Adipocyte (in vitro differentiated cells): ENCODE measurements at places on chromosomes 4 and X.

DNA sequence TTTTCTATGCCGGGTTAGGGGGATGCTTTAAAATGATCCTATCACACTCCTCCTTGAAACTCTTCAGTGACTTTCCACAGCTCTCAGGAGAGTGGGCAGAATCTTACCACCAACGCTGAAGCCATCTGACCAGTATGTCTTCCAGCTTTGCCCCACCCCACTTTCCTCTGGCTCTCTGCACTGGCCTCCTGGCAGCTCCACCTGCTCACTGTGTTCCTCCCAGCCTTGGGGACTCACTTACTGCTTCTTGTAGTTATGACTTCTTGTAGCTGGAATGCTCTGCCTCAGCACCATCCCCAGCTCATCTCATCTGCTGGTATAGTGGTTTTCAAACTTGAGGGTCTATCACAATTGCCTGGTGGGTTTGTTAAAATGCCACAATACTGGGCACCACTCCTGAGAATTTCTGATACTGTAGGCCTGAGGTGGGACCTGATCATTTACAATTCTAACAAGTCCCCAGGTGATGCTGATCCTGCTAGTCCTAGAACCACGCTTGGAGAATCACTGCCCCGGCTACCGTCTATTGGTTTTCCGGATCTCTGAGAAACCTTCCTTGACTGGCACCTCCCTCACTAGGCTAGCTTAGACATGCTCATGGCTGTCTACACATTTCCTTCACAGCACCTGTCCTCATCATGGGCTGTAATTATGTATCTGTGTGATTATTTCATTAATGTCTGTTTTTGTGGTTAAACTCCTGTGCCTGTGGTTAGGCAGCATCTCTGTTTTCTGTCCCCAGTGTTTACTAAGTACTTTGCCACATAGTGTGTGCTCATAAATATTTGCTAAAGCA lies 152.2 kb downstream of the MGST2 start:
- no peak for DNase-seq

GRCh38 chr4:162016991-162017390 lies 146.8 kb downstream of the FSTL5 start:
- no peak for DNase-seq

DNA sequence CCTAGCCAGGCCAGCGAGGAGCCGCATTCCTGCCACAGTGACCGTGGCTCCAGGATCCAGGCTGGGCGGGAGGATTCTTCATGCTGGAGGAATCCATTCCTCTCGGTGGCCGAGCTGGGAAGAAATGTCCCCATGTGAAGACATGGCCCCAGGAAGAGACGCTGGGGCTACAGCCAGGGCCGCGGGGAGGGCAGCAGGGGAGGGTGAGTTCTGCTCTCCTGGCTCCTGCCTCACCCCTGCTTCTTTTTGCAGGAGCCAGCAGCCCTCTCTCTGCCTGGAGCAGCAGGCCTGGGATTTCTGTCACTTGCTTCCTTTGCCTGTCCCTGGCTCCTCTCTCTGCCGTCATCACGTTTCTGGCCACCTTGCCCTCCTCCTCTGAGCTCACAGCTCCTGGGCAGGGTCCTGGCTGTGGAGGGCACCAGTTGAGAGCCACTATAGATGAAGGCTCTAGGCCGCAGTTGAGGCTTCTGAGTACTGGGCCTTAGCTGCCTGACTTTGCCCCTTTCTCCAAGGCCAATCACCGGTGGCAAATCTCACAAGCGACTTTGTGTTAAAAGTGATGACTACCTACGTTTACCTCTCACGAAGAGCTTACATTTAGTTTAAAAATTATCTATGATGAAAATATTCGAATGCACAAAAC lies 48.3 kb downstream of the ENPP6 start:
- DNase-seq: no peak

GRCh38 chrX:56726605-56727004 lies 2.4 kb upstream of the NBDY start:
- DNase-seq: peak; percentile 78

DNA sequence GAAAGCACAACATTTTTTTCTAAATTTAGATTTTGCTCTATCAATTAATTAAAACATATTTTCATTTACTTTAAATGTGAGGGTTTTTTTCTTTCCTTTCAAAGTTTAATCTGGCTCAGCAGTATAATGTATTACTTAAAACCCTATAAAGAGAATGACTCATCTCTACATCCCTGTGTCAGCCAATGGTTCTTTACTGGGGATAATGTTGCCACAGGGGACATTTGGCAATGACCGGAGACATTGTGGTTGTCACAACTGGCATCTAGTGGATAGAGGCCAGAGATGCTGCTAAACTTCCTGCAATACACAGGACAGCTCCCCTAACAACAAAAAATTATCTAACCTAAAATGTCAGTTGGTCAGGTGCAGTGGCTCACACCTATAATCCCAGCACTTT lies 53.8 kb downstream of the SYNPO2 start:
- no peak for DNase-seq

GRCh38 chr4:69044247-69044646 lies 52.0 kb upstream of the UGT2B7 start:
- no peak for DNase-seq

- DNase-seq: peak; percentile 44
Observed at GRCh38 chr4:153479101-153479500, 12.9 kb downstream of the TMEM131L start.

GRCh38 chr4:58560736-58561135 lies 1450.6 kb upstream of the IGFBP7 start:
- DNase-seq: no peak

GRCh38 chr4:151948351-151949016 lies 187.7 kb upstream of the GATB start:
- peak; percentile 21 for DNase-seq

GRCh38 chr4:17995165-17995564 lies 26.4 kb downstream of the LCORL start:
- DNase-seq: no peak

- DNase-seq: no peak
Observed at GRCh38 chr4:1549638-1550035, 134.5 kb downstream of the FAM53A start.
